Activated T-helper 2 cell treated with anti-CD3 and anti-CD28 coated beads, Interferon-gamma antibody, Interleukin-2, Interleukin-4, amounts not matched to agents 10 μg/mL and 5 μg/mL and 100 μg/mL, durations not matched to agents 14 hours and 24 hours and 36 hours (primary cell): ENCODE measurements at places on chromosomes 3 and 15. TPM values are rescaled to one million over a fixed set of nuclear protein-coding genes. Genes with fewer than 3 reads are reported as not detected.
A peak's percentile ranks its signal among the peaks of the same experiment; 100 is the strongest.

GRCh38 chr15:76565366-76565765 is 228.8 kb downstream of the ISL2 start:
- no peak for DNase-seq
- H3K4me3 ChIP-seq = no peak overlapping the region
- peaks cover 5% of the 10 kb centered on the region for H3K27me3 ChIP-seq
- H3K4me1 ChIP-seq = no peaks in the 10 kb centered on the region
- H3K27ac ChIP-seq = no peak overlapping the region

GRCh38 chr3:129360171-129360611 is 68.2 kb downstream of the EFCAB12 start:
- DNase-seq = no peak
- H3K27ac ChIP-seq = no peak overlapping the region
- no peaks in the 10 kb centered on the region for H3K27me3 ChIP-seq
- no peak overlapping the region for H3K4me3 ChIP-seq

The TRNT1 gene
- 49.9 and 50.1 TPM in 2 replicates for total RNA-seq

The WDR5B gene
- 4.9 and 5.5 TPM in 2 replicates for total RNA-seq

DNA sequence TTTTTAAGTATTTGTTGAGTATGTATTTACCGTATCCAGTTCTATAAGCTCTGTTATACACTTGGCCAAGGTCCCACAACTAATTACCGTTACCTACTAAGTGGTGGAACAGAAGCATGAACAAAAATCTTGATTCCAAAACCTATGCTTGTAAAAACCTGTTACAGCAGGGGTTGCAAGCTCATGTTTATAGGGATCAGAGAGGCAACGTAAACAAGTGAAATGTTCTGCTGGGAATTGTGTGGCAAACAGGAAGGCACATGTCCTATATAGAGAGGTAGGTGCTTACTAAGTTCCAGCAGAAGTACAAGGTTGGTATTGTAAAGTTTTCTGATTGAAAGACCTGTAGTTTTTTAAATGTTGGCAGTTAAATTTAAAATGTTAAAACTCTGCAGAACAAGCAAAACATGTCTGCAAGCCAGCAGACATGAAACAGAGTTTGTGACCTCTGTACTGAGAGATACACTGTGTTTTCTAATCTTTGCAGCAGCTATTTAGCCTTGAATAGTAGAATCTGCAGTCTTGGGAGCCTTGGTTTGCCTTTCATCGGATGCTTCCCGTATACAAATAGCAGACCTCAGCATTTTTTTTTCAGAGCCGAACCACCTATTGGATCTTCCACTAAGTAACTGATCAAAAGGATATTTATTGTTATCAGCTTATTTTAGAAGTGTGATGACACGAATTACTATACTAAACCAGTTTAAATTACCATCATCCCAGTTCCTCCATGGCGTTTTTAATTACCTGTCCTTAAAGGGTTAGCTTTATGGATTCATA is 11.4 kb downstream of the IREB2 start:
- H3K4me3 ChIP-seq = no peak overlapping the region
- peaks cover 43% of the 10 kb centered on the region for H3K4me1 ChIP-seq
- no peaks in the 10 kb centered on the region for H3K27me3 ChIP-seq
- H3K27ac ChIP-seq = peak overlapping the region; percentile 6
- no peak for DNase-seq
- H3K36me3 ChIP-seq = peaks cover 51% of the 10 kb centered on the region

The DNAJA4 gene
- 57.4 and 60.0 TPM in 2 replicates for total RNA-seq

- no peak overlapping the region for H3K27ac ChIP-seq
- peaks cover 2% of the 10 kb centered on the region for H3K4me1 ChIP-seq
- no peaks in the 10 kb centered on the region for H3K36me3 ChIP-seq
- DNase-seq = no peak
- H3K4me3 ChIP-seq = no peak overlapping the region
These were observed 411.8 kb downstream of the TBC1D5 start for GRCh38 chr3:17330660-17331059.

DNA sequence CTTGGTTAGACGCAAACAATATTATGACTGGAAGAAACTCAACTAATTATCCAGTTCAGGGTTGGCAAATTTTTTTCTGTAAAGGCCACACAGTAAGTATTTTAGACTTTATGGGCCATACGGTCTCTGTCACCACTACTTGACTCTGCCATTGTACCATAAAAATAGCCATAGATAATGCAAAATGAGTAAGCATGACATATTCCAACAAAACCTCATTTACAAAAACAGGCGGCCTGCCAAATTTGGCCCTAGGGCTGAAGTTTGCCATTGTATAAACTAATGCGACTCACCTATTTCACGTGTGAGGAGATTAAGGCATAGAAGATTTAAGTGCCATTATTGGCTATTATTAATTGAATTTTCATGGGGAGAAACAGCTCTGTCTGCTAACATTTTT is 116.8 kb upstream of the CNTN6 start:
- no peaks in the 10 kb centered on the region for H3K27me3 ChIP-seq
- H3K4me3 ChIP-seq = no peak overlapping the region
- DNase-seq = no peak
- no peak overlapping the region for H3K27ac ChIP-seq

DNA sequence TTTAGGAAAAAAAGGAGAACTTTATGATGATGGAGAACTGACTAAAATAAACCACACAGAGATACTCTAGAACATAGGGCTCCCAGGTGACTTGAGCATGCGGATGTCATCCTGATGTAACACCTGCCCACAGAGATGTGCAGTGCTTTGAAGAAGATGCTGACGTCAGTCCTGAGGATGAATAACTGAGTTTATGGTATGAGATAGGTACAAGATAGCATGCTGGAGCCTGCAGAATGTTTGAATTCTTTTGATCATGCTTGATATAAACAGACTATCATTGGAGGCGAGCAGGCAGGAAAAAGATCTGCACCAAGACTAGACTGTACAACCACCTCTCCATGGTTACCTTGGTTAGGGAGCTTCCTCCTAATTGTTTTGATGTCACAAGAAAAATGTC is 12.4 kb downstream of the CCR4 start:
- peaks cover 75% of the 10 kb centered on the region for H3K36me3 ChIP-seq
- H3K27me3 ChIP-seq = no peaks in the 10 kb centered on the region
- no peak overlapping the region for H3K4me3 ChIP-seq
- no peak for DNase-seq
- peaks cover 56% of the 10 kb centered on the region for H3K4me1 ChIP-seq

DNA sequence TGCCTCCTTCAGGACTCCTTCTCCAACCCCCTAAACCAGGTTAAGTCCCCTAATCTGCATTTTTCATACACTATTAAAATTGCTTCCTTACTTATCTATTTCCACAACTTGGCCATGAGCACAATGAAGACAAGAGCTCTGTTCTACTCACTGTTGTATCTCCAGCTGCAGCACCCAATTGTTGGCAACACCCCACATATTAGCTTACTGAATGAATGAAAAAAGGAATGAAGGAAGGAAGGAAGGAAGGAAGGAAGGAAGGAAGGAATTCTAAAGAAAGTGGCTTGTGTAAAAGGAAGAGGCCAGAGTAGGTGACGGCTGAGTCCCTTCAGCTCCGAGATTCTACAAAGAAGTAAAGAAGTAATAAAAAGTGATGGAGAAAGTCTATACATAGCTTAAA is 444.7 kb downstream of the ERC2 start:
- no peaks in the 10 kb centered on the region for H3K4me1 ChIP-seq
- H3K36me3 ChIP-seq = no peaks in the 10 kb centered on the region
- no peak overlapping the region for H3K4me3 ChIP-seq
- no peak for DNase-seq

The SLC28A1 gene
- total RNA-seq = not detected in 2 replicates

DNA sequence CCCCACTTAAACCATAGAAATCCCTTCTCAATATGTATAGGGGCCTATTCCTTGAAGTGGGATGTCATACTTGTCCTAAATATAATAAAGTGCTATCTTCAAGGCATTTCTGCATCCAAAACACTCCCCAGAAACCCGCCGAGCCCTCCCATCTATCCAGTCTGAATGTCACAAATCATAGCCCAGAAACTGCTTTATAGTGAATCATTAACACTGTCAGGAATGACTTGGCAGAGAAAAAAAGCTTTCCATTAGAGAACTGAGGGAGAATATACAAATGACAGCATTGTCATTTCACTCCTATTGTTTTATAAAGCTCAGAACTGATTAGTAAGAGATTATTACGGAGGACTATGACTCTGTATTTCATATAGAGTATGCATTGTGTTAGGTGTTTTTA is 48.4 kb upstream of the MEIS2 start:
- no peaks in the 10 kb centered on the region for H3K4me1 ChIP-seq
- H3K27ac ChIP-seq = no peak overlapping the region
- no peak for DNase-seq
- H3K36me3 ChIP-seq = no peaks in the 10 kb centered on the region

- H3K36me3 ChIP-seq = peaks cover 8% of the 10 kb centered on the region
- H3K27ac ChIP-seq = no peak overlapping the region
- no peak overlapping the region for H3K4me3 ChIP-seq
- no peak for DNase-seq
- H3K27me3 ChIP-seq = peaks cover 3% of the 10 kb centered on the region
These were observed 7.7 kb downstream of the MAP6D1 start for GRCh38 chr3:183817639-183818038.

The PAQR5 gene
- total RNA-seq = not detected in 2 replicates

GRCh38 chr15:71920573-71920972 is 110.2 kb downstream of the NR2E3 start:
- no peaks in the 10 kb centered on the region for H3K4me1 ChIP-seq
- H3K36me3 ChIP-seq = no peaks in the 10 kb centered on the region
- H3K27me3 ChIP-seq = no peaks in the 10 kb centered on the region
- no peak for DNase-seq
- H3K27ac ChIP-seq = no peak overlapping the region

DNA sequence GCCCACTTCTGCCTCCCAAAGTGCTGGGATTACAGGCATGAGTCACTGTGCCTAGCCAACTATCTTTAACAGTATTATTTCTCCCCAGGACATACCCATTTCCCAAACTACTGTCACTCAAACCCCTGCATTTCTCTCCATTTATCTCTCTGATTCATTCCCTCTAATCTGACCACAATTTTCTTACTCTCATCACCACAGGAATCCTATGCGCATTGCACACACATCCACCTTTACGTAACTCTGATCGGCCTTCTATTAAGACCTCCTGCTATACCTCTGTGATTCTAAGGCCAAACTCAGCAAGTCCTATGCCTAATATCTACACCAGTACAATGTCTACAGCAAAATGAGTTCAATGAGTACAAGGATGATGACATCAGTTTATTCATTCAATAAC is 235.0 kb downstream of the ULK4 start:
- no peaks in the 10 kb centered on the region for H3K27me3 ChIP-seq
- H3K36me3 ChIP-seq = no peaks in the 10 kb centered on the region
- H3K27ac ChIP-seq = no peak overlapping the region
- H3K4me1 ChIP-seq = no peaks in the 10 kb centered on the region
- DNase-seq = no peak

The IFRD2 gene
- 154 and 164 TPM in 2 replicates for total RNA-seq
